ENCODE measurements at places on chromosomes 12 and 14.

DNA sequence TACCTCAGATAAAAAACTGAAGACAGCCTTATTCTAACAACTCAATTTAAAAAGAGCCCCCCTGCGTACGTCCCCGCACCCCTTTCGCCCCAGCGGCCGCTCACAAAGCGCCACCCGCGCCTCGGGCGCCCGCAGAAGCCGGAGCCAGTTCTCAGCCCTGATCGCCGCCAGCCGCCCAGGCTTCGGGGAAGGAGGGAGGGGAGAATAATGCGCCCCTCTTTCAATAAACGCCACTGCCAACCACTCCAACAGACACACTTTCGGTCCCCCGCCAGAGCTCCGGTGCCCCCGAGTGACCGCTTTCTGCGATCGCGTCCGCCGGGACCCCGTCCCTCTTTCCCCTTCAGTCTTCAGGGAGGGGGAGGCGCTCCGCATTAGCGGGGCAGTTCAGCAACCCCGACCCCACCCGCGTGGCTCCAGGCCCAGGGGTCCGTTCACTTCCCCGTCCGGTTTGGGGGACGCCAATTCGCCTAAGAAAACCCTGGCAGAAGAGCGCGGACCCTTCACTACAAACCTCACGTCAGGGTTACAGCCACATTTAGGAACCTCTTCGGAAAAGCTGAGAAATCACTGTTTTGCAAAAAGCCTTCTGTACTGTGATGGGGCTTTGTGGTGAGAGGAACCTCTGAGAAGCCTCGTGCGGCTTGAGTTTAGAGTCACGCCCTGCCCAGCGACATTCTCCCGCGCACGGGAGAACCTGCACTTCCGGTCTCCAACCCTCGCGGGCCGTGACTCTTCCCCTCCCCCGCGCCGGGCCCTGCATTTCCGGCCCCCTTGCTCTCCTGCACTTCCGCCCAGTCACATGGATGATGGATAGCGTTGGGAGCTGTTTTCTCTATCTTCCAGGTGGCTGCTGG is 18.7 kb downstream of the FOXG1 start:
- DNase-seq, result no peak

DNA sequence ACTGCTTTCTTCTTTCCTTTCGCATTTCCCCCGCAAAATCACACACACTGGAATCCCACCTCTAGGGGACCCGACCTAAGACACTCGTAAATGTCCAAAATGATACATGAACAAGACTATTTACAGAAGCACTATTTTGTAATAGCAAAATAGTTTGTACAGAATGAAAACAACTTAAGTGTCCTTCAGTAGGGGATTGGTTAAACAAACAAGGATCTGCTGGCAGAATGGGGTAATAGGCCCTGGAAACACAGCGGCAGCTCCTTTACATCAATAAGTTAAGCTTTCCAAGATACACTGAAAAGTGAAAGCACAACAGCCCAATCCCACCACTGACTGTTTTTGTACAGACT is 48.8 kb downstream of the LTBP2 start:
- DNase-seq, result no peak

DNA sequence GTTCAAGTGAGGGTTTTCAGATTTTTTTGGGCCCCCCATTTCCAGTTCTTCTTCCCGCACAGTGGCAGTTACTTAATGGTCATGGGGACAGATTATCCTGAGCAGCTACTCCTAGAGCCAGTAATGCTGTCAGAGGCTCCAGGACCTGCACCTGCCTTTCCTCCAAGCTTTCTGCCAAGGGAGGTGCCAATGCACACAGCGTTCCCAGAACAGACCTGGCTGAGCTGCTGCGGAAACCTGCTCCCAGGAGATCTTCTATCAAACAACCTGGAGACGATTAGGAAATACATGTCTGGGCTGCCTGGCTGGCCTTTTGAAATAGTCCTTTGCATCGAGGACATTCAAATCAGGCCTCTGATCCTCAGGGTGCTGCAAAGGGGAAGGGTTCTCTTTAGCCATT is 120.9 kb downstream of the SLC8A3 start:
- no peak for DNase-seq

- DNase-seq, result no peak
Observed at GRCh38 chr14:77991128-77991772, 178.9 kb upstream of the NRXN3 start.

GRCh38 chr12:11482955-11483354 is 87.6 kb upstream of the PRB2 start:
- DNase-seq, result no peak

DNA sequence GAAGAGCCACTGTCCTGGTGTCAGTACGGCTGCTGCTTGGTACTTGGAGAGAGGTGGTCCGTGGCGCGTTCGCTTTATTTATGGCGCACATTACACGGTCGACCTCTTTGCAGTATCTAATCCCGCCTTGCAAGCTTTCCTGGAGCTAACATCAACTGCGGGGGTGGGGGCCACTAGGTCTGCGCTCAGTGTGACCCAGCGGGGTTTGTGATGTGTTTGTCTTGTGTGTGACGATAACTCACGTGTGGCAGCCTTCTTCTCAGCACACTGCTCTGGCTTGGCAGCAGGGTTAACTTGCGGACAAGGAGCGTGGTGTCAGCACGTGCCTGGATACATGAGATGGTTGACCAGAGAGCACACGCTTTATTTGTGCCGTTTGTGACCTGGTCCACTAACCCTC is 122.2 kb upstream of the RTL1 start:
- no peak for DNase-seq

DNA sequence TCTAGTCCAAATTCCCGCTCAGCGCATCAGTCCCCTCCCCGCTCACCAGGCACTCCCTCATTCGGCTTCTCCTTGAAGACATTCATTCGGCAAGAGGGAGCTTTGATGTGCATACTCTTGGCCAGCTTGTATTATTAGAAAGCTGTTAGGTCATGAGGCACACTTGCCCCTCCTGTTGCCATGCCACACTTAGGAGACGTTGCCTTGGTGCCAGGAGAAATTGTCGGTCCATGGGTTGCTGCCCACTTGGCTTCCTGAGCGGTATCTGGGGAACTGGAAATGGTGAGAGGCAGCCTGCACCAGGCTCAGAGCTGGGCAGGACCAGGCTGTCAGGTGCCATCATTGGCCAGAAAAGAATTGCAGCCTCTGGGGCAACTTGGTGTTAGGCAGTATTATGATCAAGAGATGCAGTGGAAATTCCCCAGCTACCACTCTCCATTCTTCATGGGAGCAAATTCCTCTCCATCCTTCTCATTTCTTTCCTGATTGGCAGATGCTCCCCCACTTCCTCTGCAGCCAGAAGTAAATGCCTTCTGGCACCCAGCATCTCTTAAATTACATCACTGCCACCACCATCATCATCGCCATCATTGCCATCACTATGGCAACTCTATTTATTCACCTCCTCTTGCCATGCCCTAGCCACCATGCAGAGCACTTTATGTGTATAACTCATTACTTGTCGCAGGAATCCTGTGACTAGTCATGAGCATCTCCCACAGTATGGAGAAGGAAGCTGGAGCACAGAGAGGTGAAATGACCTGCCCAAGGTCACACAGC is 12.4 kb downstream of the CABP1 start:
- DNase-seq, result no peak

- DNase-seq, result no peak
Observed at GRCh38 chr12:32893043-32893442, 3.5 kb downstream of the PKP2 start.

DNA sequence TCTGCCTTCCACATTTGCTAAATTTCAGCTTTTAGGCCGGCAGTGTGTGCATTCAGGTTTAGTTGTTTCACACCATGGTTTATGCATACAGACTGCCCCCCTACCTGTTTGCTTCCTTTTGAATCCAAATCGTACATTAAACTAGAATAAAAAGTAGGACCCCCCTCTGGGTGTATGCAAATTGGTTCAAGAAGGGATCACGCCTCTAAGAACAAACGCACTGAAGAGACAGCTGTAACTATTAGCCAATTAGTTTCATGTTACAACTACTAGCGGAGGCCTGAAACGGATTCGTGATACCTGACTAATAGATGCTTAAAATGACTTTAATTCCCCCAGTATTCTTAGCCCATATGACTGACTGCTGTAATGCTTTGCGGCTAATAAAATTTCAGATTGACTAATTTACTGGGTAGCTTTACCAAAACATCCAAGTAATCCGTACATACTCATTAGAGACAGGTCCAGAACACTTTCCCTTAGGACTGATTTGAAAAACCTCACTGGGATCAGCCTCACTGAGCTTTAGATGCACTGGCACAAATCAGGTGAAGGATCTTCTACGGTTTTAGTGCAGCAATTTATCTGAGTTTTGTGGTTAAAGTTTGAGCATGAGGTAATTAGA is 411.8 kb downstream of the NPAS3 start:
- no peak for DNase-seq

- no peak for DNase-seq
Observed at GRCh38 chr14:76334316-76334715, 41.6 kb upstream of the ESRRB start.

- DNase-seq, result no peak
Observed at GRCh38 chr12:12072064-12072760, 1.5 kb downstream of the BCL2L14 start.

GRCh38 chr12:125125271-125125670 is 60.0 kb downstream of the AACS start:
- no peak for DNase-seq

GRCh38 chr12:857611-858010 is 91.9 kb downstream of the RAD52 start:
- no peak for DNase-seq

- DNase-seq, result no peak
Observed at GRCh38 chr14:28772613-28773012, 6.0 kb downstream of the FOXG1 start.

DNA sequence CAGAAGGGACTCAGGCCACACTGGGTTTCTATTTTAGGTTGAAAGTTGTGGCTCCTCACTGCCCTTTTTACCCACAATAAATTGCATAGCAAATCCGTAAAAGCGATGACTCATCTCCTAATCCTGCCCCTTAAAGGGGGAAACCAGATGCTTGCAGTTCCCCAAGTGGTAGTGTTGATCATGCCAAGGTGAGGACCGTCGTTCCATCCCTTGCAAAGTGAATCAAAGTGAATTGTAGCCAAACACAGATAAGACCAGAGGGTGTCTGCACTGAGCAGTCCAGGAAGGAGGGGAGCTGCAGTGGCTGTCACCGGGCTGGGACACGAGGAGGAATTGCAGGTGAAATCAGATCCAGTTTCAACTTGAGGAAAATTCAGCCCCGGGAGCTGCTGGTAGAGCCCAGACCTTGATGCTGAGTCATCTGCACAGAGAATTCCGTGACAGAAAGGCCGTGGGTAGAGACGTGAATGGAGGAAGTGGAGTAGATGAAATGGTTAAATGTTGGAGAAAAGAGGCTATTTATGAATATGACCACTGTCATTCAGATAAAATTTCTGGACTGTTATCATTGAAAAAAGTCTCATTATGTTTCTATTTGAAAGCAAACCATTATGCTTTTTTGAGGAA is 44.2 kb upstream of the MMP17 start:
- no peak for DNase-seq

DNA sequence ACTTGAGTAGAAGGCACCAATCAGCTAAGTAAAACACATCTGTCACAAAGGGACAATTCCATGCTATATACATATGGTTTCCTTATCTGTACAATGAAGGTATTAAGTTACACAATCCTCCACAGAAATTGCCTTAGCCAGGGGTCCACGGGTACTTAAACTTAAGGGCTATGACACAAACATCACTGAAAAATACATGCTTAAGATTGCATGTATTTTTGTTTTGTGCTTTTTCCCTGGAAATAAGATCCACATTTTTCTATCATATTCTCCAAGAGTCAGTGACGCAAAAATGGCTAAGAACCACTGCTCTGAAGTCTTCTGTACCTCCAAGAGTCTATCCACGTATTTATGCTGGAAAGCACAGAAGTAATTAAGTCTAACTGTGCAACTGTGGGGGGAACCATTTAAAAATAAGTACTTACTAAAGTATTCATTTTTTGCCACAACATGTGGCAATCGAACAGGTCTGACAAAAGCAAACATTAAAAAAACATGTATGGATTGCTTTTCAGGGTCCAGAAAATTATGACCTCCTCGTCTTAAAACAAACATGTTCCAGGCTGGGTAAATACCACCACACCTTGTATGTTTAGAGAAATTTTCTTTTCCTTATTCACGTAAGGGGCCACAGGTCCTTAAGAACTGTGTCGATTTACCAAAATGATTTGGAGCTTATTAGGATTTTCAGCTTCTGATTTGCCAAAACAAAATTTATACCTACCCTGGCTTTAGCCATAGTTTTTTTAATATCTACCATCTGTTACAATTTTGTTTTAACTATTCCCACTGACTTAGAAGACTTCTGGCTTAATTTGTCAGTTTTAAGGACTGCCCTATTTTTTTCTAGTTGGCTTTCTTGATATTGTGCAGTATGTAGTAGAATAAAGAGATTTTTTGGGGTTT is 2.8 kb downstream of the SLC38A2 start:
- no peak for DNase-seq

GRCh38 chr14:103286968-103287850 is 46.8 kb upstream of the EIF5 start:
- no peak for DNase-seq

- no peak for DNase-seq
Observed at GRCh38 chr12:720231-720941, 32.0 kb upstream of the WNK1 start.

- DNase-seq, result no peak
Observed at GRCh38 chr12:75701859-75702258, 190.4 kb upstream of the KRR1 start.

DNA sequence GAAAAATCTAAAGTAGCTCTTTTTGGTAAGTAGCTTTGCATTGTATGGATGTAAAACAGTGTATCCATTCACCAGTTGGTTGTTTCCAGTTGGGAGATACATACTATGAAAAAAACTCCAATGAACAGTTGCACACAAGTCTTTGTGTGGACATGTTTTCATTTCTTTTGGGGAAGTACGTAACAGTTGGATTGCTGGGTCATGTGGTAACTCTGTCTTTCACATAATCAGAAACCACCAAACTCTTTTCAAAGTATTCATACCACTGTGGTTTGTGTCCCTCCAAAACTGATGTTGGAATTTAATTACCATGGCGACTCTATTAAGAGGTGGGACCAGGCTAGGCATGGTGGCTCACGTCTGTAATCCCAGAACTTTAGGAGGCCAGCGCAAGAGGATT is 58.9 kb upstream of the RESF1 start:
- DNase-seq, result no peak

- no peak for DNase-seq
Observed at GRCh38 chr12:117437516-117438255, 76.3 kb upstream of the NOS1 start.

DNA sequence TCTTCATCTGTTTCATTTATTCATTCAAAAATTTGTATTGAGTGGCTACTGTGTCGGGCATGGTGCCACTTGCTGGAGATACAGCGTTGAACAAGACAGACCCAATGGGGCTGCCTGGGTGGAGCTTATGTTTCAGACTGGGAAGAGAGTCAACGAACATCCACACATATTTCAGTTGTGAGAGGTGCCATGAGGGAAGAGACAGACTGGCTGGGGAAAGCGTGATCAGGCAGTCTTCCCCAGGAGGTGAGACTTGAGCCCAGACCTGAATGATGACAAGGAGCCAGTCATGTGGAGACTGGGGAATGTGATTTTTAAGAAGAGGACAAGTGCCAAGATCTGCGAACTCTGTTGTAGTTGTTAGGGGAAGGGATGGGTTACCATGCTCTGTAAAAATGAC is 12.2 kb downstream of the BICD1 start:
- DNase-seq, result no peak

All from stimulated activated CD4-positive, alpha-beta T cell treated with anti-CD3 and anti-CD28 coated beads, Interleukin-15, amount 100 ng/mL, for 1 hour (primary cell).